ENCODE measurements at places on chromosomes 4 and X.

- H3K27me3 ChIP-seq = no peaks in the 10 kb centered on the region
- H3K4me3 ChIP-seq = no peak overlapping the region
- no peaks in the 10 kb centered on the region for H3K4me1 ChIP-seq
- DNase-seq = no peak
- no peaks in the 10 kb centered on the region for H3K36me3 ChIP-seq
Measured at GRCh38 chrX:46978341-46979291, 66.4 kb downstream of the JADE3 start.

GRCh38 chr4:26321373-26322221, 783 bp downstream of the RBPJ start:
- H3K27me3 ChIP-seq = no peaks in the 10 kb centered on the region
- H3K27ac ChIP-seq = no peak overlapping the region
- H3K4me3 ChIP-seq = peak overlapping the region; percentile 90
- H3K4me1 ChIP-seq = peaks cover 5% of the 10 kb centered on the region
- DNase-seq = peak; percentile 73

DNA sequence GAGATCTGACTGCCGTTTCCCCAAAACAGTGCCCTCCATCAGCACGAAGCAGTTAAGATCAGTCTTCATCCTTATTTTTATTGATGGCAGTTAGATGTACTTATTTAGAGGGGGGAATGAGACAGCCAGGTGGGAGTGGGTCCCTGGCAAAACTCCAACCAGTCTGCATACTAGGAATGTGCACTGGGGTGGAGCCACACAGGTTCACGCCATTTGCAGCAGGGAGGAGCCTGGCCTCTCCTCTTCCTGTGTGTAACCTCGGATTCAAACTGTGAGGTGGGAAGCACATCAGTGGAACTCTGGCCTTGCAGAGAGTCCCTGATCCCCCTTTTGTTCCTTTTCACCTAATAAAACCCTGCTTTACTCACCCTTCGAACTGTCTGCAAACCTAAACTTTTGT, 987.7 kb upstream of the GRIA3 start:
- H3K27ac ChIP-seq = no peak overlapping the region
- no peak for DNase-seq
- H3K4me3 ChIP-seq = no peak overlapping the region
- H3K4me1 ChIP-seq = no peaks in the 10 kb centered on the region
- no peaks in the 10 kb centered on the region for H3K27me3 ChIP-seq

DNA sequence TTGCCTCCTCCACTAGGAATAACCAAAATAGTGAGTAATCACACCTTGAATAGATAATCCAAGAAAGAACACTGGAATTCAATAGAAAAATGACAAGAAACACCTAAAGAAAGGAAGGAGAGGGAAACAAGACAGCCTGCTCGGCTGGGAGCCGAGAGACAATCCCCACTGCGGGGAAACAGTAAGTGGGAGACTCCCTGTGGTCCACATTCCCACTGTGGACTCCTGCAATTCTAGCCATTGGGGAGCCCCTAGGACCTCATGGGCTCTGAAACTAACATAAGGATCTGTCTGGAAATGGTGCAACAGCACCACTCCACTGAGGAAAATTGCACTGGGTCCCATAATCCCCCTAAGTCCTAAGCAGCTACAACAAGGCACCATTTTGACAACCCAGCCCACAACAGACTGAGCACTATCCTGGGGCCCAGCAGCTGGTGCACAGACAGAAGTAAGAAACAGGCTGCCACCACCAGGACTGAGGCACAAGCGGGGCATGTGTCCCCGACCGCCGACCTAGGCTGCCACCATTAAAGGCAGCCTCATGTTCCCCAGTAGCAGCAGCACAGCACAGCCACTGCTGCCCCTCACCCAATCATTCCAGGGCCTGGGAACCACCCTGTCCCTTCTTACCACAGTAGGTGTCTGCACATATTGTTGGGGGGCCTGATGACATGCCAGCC, 14.2 kb downstream of the LRBA start:
- DNase-seq = no peak
- H3K36me3 ChIP-seq = no peaks in the 10 kb centered on the region
- H3K27me3 ChIP-seq = no peaks in the 10 kb centered on the region
- H3K4me1 ChIP-seq = no peaks in the 10 kb centered on the region
- H3K4me3 ChIP-seq = no peak overlapping the region

GRCh38 chr4:107736924-107737448, 17.0 kb upstream of the PAPSS1 start:
- H3K4me3 ChIP-seq = no peak overlapping the region
- no peak for DNase-seq
- peaks cover 3% of the 10 kb centered on the region for H3K4me1 ChIP-seq
- no peaks in the 10 kb centered on the region for H3K36me3 ChIP-seq

GRCh38 chr4:107719922-107720722, at the start of gene PAPSS1:
Gene PAPSS1, minus strand, starts transcription at chr4:107720234. Its CDS starts 55 bp downstream, at chr4:107720179.
- DNase-seq = peak; percentile 98
- no peaks in the 10 kb centered on the region for H3K36me3 ChIP-seq
- peaks cover 11% of the 10 kb centered on the region for H3K4me1 ChIP-seq
- H3K27ac ChIP-seq = peak within 1 kb of the TSS; percentile 66

GRCh38 chr4:80138551-80139538, 58.5 kb upstream of the PRDM8 start:
- no peak overlapping the region for H3K4me3 ChIP-seq
- no peaks in the 10 kb centered on the region for H3K36me3 ChIP-seq
- H3K27ac ChIP-seq = no peak overlapping the region

- H3K4me1 ChIP-seq = no peaks in the 10 kb centered on the region
- no peak for DNase-seq
- no peak overlapping the region for H3K4me3 ChIP-seq
- H3K36me3 ChIP-seq = no peaks in the 10 kb centered on the region
Measured at GRCh38 chr4:82652062-82652461, 90.3 kb upstream of the TMEM150C start.

DNA sequence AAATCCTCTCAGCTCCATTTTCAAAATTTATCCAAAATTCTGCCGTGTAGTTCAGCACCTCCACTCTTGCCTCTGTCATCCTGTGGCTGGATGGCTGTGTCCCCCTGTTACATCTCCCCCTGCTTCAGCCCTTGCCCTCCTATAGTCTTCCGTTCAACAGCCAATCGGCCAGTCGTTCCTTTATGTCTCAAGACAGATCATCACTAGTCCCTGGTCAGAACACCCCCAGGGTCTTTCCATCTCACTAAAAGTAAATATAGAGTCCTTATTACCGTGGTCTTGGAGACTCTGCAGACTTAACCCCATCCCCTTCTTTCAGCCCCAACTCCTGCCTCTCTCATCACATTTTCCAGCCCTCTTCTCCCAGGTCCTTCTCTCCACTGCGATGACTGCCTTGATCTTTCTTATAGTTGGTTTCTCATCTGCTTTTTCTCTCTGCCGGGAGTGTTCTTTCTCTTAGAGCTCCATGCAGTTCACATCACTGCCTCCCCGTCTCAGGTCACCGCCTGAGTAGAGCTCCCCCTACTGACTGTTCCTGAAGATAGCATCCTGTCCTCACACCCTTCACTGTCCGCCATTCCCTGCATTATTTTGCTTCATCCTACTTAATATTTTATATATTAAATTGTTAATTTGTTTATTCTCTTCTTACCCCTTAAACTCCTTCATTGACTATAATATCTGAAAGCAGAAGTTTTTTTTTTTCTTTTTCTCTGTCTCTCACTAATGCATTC, 736.9 kb upstream of the MAGEB2 start:
- peak; percentile 7 for DNase-seq
- H3K27ac ChIP-seq = no peak overlapping the region
- no peaks in the 10 kb centered on the region for H3K27me3 ChIP-seq
- no peak overlapping the region for H3K4me3 ChIP-seq
- H3K4me1 ChIP-seq = no peaks in the 10 kb centered on the region
- H3K36me3 ChIP-seq = no peaks in the 10 kb centered on the region

DNA sequence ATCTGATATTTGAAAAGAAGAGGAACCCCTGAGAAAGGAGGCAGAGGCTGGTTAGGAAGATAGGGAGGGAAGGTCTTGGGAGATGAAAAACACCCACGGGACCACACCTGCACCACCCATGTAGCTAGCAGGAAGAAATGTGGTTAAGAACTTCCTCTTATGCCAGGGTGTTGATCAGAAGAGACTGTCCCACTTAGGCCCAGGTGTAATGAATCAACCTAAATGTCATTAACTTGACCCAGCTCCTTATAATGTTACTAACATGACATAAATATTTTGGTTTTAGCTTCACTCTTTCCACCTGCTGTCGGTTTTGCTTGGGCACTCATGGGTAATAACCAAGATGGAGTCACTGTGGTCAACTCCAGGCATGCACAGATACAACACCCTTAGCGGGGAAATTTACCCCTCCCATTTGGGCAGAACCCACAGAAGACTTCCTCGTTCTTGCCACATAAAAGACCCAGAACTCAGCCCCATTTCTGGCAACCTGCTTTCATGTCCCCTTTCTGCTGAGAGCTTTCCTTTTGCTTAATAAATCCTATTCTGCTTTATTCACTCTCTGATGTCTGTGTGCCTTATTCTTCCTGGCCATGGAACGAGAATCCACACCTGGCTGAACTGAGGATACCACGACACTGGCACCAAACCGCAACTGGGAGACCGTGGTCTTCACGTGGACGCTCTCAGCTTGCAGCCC, 46.8 kb downstream of the ZNF141 start:
- no peaks in the 10 kb centered on the region for H3K36me3 ChIP-seq
- H3K4me3 ChIP-seq = no peak overlapping the region
- H3K27ac ChIP-seq = no peak overlapping the region
- H3K27me3 ChIP-seq = no peaks in the 10 kb centered on the region

DNA sequence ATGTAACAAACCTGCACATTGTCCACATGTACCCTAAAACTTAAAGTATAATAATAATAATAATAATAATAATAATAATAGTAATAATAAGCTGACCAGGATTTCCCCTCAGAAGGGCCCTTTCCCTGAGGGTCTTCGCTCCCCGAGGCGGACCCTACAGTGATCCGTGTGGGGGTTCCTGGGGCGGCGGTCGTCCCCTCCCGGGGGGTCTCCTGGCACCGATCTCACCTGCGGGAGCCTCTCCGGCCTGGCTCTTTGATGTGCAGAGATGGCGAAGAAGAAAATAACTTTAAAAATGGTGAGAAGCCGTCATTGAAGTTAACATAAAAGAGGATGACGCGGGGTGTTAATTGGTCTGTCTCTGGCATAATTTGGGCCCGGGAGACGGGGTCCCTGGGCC, 48.2 kb upstream of the PPP2R3B start:
- DNase-seq = no peak
- H3K4me1 ChIP-seq = no peaks in the 10 kb centered on the region
- H3K27ac ChIP-seq = no peak overlapping the region
- peaks cover 2% of the 10 kb centered on the region for H3K27me3 ChIP-seq
- H3K36me3 ChIP-seq = no peaks in the 10 kb centered on the region
- no peak overlapping the region for H3K4me3 ChIP-seq

DNA sequence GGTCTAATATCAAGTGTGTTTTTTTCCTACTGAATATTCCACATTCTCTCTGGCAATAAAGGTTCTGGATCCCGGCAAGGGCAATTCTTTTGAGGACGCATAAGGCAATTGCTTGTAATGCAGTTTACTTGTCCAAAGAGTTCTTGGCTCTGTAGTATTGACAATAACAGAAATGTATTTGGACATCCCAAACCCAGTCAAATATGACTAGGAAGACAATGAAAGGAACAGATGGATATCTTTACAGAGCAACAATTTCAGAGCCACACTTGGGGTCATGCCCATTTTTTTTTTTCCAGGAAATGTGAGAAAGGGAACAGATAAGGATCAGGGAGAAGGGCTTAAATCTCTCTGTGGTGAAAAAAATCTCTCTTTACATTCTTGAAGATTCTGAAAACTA, 12.2 kb downstream of the GK2 start:
- no peaks in the 10 kb centered on the region for H3K27me3 ChIP-seq
- no peak for DNase-seq
- no peak overlapping the region for H3K27ac ChIP-seq
- no peaks in the 10 kb centered on the region for H3K4me1 ChIP-seq

GRCh38 chrX:2284601-2285000, 216.2 kb downstream of the DHRSX start:
- H3K27me3 ChIP-seq = no peaks in the 10 kb centered on the region
- H3K4me3 ChIP-seq = no peak overlapping the region
- DNase-seq = no peak
- no peak overlapping the region for H3K27ac ChIP-seq
- peaks cover 3% of the 10 kb centered on the region for H3K36me3 ChIP-seq

DNA sequence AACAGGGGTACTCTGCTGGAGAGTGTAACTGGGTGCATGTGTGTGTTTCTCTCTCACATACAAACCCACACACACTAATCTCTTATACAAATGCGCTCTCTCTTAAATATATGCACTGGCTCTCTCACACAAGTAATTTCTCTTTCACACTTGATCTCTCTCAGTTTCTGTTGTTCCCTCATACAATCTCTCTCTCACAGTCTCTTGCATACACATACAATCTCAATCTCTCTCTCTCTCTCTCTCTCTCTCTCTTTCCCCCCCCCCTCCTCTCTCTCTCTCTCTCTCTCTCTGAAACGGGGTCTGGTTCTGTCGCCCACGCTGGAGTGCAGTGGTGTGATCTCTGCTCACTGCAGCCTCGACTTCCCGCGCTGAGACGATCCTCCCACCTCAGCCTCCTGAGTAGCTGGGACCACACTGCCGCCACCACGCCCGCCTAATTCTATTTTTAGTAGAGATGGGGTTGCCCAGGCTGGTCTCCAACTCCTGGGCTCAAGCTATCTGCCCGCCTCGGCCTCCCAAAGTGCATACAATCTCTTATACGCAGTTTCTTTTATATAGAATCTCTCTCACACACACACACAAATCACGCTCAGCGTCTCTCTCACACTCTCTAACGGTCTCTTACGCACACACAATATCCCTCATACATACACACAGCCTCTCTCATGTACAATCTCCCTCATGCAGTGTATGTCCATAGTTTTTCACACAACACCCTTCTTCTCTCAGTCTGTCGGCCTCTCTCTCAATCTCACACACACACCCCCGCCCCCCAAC, 518 bp upstream of the FAM241A start:
- no peak overlapping the region for H3K27ac ChIP-seq
- no peaks in the 10 kb centered on the region for H3K4me1 ChIP-seq
- no peaks in the 10 kb centered on the region for H3K27me3 ChIP-seq
- H3K36me3 ChIP-seq = no peaks in the 10 kb centered on the region
- no peak for DNase-seq

DNA sequence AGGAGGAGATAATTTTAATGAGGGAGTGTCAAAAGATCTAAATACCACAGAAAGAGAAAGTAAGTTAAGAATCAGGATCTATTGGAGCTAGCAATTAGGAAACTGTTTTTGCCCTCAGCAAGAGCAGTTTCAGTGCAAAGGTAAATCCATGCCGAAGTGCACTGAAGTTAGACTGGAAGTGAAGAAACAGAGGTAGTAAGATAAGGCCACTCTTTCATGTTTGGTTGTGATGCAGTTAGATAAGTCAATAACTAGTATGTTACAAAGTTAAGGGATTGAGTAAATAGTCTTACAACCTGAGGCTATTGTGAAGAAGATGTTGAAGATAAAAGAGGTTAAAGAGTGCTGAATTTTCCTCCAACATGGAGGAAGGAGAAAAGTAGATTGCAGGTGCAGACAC, 46.7 kb upstream of the UCP1 start:
- H3K4me3 ChIP-seq = no peak overlapping the region
- no peaks in the 10 kb centered on the region for H3K4me1 ChIP-seq
- no peak for DNase-seq
- H3K36me3 ChIP-seq = no peaks in the 10 kb centered on the region

DNA sequence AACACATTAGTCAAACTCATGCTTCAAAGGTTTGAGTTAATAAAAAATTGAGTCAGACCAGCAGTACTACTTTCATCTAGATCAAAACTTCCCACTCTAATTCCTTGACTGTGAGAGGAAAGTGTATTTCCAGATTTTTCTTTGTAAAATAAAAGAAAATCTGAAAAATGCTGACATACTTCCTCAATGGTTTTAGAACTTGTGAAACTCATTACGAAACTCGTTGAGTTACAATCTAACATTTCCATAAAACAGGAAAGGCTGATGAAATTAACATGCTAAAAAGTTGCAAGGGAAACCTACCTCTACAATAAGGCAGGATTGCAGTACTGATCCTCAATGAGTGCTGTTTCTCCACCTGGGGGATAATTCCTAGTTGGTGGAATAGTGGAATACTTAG, 217.8 kb upstream of the HCCS start:
- H3K4me3 ChIP-seq = no peak overlapping the region
- H3K36me3 ChIP-seq = no peaks in the 10 kb centered on the region

Data from kidney (tissue), 22 donors.